Suppressor macrophage (primary cell): ENCODE measurements at places on chromosomes 11 and 22.

DNA sequence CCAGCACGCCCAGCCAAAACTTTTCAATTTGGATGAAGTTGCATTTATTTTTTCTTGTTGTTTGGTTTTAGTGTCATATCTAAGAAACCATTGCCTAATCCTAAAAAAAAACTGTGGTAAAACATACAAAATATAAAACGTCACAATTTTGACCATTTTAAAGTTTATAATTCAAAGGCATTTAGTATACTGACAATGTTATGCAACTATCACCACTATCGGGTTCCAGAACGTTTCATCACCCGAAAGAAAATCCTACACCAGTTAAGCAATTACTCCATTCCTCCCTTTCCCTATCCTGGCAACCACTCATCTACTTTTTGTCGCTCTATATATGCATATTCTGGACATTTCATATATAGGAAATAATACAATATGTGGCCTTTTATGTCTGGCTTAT, 30.5 kb upstream of the PHOX2A start:
- no peak for DNase-seq

GRCh38 chr11:77115181-77115611, 12.6 kb downstream of the OMP start:
- DNase-seq = no peak

GRCh38 chr11:120057595-120058581, 80.0 kb downstream of the TRIM29 start:
- DNase-seq = no peak

- no peak for DNase-seq
Measured at GRCh38 chr11:117796872-117797529, at the start of gene DSCAML1. TSS of gene DSCAML1 (minus strand) at chr11:117797216. CDS start at chr11:117797079, 137 bp downstream.

DNA sequence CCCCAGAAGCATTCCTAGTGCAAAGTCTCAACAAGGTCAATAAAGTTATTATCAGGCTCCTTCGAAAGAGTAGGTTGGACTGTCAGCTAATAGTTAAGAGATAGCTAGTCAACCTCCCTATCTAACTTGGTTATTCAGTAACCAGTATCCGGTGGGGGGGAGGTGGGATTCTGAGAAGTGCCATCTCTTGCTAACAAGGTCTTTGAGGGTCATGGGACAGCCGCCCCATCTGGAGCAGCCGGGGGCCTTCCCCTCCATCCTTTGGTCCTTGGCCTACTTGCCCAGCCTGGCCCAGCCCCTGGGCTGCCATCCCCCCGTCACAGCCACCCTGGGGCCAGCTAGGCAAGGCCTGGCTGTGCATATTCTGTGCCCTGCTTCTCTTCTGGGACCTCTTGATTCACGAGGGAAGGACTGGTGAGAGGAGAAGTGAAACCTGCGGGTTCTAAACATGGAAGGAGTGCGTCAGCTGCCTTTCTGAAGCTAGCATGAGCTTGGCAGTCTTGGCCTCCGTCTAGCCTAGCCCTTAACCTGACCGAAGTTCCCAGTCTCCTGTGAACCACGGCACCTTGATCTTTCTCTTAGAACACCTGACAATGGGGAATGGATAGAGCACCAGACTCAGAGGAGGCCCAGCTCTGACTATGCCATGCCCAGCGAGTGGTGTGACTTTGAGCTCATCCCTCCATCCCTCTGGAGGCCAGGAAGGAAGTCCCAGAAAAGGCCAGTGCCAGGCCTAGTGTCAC, 9.3 kb downstream of the SLC37A2 start:
- peak; percentile 86 for DNase-seq

DNA sequence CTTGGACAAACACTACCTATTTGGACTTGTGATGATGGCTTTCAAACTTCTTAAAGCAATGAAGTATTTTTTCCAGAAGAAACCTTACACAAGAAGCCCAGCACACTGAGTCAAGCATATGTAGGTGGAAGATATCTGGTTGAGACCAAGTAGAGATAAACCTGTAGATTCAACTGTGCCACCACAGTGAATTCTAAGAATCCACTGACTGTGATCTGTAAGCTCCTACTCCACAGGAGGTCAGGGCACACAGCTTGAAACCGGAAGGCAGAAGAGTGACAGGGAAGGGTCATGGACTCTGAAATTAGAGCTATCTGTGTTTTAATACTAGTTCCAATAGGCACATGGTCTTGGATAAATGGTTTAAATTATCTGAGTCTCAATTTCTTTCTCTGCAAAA, 404.5 kb downstream of the ETS1 start:
- no peak for DNase-seq

DNA sequence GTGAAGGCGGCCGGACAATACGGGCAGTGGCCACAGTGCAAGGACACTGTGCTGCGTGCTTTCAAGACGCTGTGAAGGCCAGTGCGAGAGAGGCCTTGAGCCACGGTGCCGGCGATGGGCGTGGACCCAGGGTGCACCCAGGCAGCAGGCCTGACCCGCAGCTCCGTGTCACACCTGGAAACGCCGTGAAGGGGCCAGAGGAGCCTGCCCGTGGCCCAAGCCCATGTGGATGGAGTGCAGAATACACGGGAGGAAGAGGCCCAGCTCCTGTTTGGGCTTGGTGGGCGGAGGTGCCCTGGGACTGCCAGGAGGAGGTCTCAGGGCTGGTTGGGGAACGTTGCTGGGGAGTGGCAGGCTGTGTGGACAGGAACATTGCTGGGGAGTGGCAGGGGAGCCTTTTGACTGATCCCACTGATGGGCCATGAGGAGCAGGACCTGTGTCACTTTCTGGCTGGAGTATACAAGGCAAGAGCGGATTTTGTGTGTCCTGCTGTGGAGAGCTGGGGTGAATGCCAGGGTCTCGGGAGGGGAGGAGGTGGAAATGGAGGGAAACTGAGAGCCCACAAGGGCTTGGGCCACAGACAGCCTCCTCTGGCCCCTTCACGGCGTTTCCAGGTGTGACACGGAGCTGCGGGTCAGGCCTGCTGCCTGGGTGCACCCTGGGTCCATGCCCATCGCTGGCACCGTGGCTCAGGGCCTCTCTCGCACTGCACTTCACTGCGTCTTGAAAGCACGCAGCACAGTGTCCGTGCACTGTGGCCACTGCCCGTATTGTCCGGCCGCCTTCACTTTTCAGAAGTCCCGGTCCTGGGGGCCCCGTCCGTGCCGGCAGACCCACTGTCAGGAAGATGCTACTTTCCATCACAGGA, 925.4 kb downstream of the BRD1 start:
- DNase-seq = no peak

DNA sequence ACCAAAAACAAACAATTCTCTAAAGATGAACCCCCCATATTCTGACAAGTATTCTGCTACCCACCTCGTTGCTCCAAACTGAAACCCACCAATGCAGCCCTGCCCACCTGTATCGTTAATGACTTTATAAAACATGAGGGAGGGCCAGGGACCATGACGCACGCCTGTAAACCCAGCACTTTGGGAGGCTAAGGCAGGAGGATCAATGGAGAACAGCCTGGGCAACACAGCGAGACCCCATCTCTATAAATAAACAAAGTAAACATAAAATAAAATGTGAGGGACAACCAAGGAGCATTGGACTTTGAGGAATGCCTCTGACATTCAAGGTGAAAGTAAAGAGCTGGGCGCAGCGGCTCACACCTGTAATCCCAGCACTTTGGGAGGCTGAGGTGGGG, 39.8 kb upstream of the ATXN10 start:
- no peak for DNase-seq

DNA sequence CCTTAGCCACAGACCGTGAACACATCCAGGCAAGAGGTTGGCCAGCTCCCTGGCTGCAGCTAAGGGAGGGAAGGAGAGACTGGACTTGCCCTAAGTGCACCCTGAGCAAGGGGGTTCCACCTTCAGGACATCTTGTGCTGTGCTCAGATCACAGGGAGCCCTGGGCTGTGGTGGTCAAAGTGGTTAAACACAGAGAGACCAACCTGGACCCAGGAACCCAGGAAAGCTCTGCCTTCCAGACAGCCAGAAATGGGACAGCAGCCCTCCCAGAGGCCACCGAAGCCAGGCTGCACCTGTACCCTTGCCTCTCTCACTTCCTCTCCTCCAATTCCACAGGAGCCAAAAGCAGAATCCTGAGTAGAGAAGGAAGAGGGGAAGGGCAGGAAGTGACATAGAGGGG, 105.2 kb upstream of the TMEM45B start:
- no peak for DNase-seq

GRCh38 chr22:28222052-28222451, 303.0 kb upstream of the PITPNB start:
- no peak for DNase-seq

GRCh38 chr22:41846268-41846987, 13.5 kb downstream of the SREBF2 start:
- no peak for DNase-seq

- no peak for DNase-seq
Measured at GRCh38 chr11:34887260-34887659, 28.9 kb downstream of the APIP start.

DNA sequence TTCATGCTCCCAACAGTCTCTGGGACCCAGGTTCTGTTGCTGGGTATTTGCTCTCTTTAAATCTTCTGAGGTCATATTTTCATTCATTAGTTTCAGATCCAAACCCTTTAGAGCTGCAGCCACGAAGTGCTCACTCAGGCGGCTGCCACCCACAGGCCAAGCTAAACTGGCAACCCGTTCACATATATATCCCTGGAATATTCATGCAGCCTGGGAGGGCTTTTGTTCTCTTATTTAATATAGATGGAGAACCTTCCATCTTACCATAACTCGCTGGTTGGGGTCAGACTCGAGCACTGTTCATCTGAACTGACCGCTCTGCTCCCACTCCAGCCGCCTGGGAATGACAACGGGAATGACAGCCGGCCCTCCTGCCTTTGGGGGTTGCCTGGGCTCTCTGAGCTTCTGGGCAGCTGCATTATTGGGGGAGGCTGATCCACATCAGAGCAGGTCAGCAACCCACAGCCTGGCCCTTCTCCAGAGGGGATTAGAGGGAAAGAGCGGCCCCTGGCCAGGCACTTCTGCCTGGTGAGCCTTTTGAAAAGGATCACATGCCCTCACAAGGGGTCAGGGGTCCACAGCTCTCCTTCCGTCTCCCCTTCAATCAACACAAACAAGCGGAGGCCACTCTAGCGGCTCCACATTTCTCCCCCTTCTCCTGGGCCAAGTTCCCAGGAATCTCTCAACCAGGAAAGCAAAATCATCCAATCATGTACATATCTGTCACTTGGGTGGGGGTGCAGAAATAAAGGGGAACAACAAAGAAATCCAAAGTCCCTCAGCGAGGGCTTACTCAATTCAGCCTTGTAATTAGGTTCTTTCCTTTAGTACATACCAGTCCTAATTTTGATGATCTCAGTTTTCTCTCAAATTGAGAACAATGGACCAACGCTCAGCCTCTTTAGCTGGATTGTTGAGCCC, 11.8 kb downstream of the TMEM184B start:
- peak; percentile 39 for DNase-seq

DNA sequence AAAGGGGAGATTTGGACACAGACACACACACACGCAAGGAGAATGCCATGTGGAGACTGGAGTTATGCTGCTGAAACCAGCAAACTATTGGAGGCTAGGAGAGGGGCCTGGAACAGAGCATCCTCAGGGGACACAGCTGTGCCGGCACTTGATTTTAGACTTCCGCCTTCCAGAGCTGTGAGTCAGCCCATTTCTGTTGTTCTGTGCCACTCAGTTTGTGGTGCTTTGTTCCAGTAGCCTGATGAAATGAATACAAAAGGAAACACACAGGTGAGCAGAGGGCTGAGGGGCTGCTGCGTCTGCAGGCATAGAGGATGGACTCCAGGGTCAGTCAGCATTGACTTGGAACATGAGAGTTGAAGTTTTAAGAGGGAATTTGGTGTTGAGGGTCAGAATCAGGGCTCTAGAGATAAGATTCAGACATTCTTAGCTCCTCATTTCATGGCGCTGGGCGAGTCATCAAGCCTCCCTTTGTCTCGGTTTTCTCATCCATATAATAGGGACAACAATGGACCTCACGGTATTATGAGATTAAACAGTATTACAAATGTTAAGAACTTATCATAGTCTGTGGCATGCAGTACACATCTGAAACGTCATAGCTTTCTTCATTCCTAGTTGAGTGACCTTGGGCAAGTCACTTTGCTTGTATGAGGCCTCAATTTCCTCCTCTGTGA, 191.0 kb downstream of the MIAT start:
- DNase-seq = no peak

DNA sequence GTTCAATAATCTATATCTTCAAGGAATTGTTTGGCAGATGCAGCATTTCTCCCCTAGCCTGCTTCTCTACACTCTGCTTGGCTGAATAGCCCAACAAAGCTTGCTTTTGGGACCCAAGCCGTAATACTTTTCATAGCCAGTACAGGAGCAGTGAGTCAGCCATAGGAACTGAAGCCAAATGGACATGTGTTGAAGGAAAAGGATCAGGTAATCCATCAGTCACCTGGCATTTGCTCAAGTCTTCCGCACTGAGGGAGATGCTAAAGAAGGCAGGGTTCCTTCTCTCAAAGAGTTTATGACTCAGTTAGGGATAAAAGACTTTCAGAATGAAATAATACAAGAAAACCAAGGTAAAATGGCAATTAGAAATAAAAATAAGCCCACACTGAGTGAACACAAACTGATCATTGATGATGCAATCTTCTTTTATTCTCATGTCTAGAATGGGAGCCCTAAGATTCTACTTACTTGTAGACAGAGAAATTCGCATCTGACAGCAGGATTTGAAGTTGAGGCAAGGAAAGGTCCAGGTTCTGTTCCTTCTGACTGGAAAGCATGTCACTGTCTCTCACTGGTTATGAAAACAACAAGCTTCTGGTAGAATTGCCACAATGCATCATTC, 13.2 kb downstream of the C11orf87 start:
- no peak for DNase-seq

GRCh38 chr22:26320447-26320846, 108.6 kb upstream of the ASPHD2 start:
- DNase-seq = no peak
